Stimulated activated CD4-positive, alpha-beta T cell treated with anti-CD3 and anti-CD28 coated beads, Interleukin-4, amount 100 ng/mL, for 24 hours (primary cell): ENCODE measurements at places on chromosomes 5 and 9.
A peak's percentile ranks its signal among the peaks of the same experiment; 100 is the strongest.

DNA sequence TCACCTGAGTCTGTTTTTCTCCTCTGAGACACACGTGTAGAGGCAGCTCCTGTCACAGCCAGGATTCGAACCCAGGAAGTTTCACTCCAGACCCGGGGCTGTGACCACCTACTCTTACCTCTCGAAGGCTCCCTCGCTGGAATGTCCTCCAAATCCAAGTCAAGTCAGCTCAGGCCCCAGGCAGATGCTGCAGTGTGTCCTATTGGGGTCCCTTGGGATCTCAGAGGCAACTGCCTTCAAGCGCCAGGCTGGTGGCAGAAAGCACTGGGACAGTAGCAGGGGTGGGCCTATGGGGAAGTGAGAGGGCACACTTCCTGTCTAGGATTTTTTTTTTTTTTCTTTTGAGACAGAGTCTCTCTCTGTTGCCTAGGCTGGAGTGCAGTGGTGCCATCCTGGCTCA, 762 bp upstream of the ST6GALNAC4 start:
- no peak for DNase-seq

DNA sequence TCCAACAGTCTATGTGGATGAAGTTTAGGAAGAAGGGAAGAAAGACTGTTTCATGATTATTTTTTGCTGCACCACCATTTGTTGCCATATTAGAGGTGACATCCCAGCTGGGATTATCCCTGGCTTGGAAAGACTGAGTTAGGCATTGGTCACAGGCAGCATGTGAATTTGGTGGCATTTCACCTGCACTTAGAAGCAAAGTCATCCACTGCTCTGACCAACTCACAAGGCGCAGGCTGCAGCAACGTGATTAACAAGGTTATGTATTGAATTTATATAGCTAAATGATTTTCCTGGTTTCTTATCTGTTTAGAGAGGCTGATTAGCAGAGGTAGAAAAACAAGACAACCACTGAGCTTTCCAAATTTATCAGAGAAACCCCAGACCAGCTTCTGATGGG, 2.7 kb downstream of the FYB1 start:
- DNase-seq: no peak

GRCh38 chr5:174876-175465, 16.3 kb upstream of the LRRC14B start:
- no peak for DNase-seq

GRCh38 chr5:125679522-125679921, 743.7 kb upstream of the GRAMD2B start:
- DNase-seq: no peak

DNA sequence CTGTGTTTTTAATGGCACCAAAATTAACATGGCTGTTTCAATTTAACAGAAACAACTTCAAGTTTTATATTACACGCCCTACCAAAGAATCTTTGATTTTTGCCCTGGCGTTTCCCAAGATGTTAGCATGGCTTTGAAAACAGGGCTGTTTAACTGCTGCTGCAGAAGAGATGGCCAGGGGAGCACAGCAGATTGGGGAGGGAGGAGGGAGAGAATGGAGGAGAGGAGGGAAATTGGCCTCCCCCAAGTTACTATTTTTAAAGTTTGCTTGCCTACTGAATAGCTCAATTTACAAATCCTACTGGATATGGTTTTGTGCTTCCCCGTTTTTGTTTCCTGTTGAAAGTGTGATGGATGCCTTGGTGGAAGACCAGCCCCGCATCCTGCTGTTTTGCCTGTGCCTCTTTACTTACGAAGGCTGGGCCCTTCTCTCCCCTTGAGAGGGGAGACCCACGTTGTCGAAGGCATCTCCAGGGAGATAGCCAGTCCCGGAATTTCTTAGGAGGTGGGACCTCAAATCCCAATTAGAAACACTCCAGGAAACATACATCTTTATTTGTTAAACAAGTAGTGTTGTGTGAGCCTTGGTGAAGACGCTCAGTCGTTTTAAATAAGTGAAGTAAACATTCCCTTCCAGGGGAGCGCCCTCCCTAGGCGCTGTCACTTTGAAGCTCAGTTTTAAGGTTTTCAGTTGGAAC, 98.6 kb downstream of the AOPEP start:
- DNase-seq: no peak

- DNase-seq: no peak
Observed at GRCh38 chr5:38612851-38613250, 56.4 kb upstream of the LIFR start.

DNA sequence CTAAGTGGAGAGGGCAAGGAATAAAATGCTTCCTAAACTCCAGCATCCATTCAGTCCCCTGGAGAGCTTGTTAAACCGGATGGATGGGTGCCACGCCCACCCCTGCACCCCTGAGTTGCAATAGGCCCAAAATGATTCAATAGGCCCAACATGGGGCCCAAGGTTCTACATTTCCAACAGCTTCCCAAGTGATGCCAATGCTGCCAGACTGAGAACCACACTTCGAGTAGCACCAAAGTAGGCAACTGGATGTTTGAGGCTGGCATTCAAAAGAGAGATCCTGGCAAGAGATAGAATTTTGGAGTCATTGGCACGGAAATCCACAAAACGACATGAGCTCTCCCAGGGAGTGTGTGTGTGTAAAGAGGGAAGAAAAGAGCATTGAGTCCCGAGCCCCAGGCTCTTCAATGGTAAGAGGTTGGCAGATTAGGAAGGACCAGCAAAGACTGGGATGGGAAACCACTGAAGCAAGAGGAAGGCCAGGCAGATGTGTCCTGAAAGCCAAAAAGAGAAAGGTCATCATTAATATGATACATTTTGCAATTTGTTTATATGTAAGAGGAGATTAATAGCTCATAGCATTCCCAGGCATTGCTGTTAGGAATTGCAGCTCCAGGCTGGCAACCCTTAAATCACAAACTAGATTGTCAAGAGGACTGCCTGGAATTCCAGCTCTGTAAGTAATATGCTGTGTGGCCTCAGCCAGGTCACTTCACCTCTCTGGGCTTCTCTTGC, 130.6 kb downstream of the KCNIP1 start:
- no peak for DNase-seq

- no peak for DNase-seq
Observed at GRCh38 chr5:168946363-168946762, 354.6 kb downstream of the SLIT3 start.

DNA sequence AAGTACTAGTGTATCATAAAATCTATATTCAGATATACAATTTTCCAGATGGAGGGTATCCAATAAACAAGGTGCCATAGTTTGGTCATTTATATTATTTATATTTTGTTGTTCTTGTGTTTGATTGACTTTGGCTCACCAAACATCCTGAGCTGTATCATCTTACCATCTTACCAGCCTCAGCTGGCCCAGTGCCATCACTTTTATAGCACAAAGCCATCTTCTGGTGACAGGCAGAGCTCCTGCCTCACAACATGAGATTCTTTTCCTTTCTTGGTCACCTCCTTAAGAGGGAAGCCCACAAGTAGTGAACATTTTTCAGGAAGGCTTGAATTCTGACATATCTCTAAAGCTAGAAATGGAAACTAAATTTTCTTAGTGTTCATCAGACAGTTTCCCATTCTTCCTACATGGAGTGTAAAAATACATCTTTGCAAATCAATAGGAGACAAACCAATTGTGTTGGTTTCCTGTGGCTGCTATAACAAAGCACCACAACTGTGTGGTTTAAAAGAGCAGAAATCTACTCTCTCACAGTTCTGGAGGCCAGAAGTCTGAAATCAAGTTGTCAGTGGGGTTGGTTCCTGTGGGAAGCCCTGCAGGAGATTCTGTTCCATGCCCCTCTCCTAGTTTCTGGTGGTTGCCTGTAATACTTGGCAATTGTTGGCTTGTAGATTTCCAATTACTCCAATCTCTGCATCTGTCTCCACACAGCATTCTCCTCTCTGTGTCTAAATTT, 341.8 kb downstream of the MAN2A1 start:
- DNase-seq: no peak

DNA sequence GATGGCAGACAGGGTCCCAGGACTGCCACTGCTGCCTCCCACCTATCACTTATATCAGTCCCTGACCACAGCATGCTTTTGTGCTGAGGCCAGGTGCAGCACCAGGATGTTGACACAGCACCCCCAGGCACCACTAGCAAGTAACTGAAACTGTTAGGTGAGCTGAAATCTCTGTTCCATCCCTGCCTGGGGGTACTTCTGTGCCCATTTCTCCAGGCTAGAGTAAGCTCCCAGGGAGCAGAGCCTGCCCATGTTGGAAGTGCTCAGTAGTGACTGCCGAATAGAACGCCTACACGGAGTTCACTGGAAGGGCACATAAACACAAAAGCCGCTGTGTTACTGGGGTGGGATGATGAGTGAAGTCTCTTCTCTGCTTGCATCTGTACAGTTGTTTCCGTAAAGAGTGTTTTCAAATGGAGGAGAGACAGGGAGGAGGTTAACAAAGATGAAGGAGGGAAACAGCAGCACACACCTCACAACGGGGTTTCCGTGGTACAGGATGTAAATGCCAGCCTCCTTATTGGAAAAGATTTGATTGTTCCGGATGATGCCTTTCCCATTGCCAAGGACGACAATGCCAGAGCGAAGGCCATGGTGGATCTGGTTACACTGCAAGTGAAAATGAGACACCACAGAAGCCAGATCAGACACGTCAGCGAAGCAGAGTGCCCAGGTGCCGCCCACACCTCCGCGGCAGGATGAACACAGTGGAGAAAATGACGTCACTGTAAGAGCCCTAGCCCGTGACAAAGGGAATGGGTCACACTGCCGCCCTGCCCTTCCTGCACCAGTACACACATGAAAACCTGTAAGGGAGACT, 43.1 kb downstream of the POLR1E start:
- peak; percentile 82 for DNase-seq

DNA sequence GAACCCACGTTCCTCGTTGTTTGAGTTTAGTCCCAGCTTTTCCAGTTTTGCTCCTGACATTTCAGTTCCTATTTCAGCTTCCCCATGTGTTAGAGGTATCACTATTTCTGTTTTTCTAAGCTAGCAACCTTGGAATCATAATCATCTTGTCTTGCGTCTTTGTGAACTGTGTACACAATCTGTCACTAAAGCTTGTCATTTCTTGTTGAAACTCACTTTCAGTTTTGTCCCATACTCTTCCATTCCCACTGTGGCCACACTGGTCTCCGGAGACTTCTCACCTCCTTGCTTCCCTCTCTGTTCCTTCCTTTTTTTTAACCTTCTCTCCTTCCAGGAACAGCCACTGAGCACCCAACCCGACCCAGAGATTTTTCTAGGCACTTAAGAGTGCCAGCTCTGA, 36.9 kb downstream of the TGFBR1 start:
- DNase-seq: no peak

DNA sequence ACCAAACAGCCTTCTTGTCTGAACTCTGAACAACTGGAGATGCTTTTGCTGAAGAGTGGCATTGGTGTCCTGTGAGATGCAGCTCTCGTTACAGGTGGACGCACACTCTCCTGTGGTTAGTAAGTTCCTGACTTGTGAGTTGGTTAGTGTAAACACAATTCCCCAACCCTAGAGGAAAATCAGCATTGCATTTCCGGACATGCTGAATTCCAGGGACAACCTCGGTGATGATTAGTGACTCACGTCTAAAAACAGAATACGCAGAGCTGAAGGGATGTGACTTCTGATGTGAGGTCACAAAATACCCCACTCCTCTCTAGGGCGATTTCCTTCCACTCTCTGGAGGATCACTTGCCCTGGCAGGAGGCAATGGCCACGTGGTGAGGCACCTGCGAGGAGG, 5.0 kb downstream of the OR2V2 start:
- DNase-seq: no peak

- DNase-seq: no peak
Observed at GRCh38 chr5:146284016-146284415, 54.6 kb upstream of the POU4F3 start.

DNA sequence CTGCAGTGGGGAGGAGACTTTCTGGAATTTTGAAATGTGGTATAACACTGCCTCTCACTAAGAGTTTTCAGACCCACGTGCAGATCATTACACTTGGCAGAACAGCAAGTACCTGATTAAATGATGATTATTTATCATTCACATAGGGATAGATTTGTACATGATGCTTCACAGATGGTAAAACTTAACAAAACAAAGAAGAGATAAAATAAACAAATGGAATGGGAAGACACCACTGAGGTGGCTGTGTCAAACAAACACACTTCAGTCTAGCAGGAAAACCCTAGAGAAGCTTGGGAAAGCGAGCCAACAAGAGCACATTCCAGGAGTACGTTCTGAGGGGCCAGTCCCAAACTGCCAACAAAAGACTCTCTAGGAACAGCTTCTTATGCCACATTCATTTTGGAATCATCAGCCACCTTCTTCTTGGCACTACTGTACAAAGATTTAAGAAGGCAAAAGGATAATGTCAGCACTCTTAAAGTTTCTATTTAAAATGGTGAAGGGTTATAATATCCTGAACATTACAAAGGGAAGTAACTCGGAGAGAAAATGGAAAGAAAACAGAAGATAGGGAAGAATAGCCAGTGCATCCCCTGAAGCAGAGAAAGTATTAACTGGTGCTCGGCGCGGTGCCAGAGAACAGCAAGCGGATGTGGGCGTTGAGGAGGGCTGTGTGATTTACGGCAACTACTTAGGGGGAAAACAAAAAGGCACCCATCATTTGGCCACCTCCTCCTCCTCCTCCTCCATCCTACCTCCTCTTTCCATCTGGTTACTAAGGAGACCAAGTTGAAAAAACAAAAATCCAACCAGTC, 1.6 kb downstream of the MED27 start:
- DNase-seq: peak; percentile 16

- DNase-seq: peak; percentile 22
Observed at GRCh38 chr5:38994324-38994927, 79.8 kb downstream of the RICTOR start.
